ENCODE measurements at places on chromosomes 6 and 20.

- peak; percentile 48 for ATAC-seq
Measured at GRCh38 chr6:14499841-14500240, 382.3 kb downstream of the CD83 start.

DNA sequence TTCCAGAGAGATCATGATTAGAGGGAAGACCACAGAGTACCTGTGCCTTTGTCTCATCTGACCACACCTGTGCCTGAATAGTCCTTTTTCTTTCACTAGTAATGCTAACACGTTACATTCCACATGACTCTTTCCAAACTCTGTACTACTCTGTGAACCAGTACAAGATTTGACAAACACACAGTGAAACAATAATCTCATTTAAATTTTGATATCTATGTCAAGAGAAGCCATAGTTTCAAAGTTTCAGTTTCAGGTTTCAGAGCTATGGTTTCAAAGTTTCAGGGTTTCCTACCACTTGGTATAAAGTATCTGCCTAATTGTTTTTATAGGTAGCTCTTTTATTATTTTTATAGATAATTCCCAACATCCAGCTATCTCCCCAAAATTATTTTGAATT, 62.0 kb upstream of the PHACTR2 start:
- ATAC-seq, result no peak

DNA sequence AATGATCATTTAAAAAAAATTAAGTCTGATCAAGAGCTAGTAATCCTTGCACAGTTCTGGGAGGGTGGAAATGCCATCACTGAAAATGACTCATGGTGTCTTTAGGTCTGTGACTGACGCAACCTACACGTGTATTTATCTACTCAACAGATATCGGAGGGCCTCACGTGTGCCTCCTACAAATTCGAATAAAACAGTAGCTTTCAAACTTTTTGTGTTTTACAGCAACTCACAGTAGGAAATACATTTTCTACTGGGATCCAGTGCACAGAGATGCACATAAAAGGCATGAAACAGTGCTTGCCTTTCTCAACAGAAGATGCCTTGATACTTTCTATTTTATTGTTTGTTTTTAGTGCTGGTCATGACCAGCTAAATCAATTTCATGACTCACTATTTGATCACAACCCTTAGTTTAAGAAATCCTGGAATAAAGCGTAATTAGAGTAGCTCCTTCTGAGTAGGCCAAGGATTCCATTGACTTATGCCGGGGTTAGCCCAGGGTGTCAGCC, 210.0 kb upstream of the SNX9 start:
- ATAC-seq, result peak; percentile 80

- ATAC-seq, result no peak
Measured at GRCh38 chr6:110338820-110339470, 19.2 kb downstream of the METTL24 start.

DNA sequence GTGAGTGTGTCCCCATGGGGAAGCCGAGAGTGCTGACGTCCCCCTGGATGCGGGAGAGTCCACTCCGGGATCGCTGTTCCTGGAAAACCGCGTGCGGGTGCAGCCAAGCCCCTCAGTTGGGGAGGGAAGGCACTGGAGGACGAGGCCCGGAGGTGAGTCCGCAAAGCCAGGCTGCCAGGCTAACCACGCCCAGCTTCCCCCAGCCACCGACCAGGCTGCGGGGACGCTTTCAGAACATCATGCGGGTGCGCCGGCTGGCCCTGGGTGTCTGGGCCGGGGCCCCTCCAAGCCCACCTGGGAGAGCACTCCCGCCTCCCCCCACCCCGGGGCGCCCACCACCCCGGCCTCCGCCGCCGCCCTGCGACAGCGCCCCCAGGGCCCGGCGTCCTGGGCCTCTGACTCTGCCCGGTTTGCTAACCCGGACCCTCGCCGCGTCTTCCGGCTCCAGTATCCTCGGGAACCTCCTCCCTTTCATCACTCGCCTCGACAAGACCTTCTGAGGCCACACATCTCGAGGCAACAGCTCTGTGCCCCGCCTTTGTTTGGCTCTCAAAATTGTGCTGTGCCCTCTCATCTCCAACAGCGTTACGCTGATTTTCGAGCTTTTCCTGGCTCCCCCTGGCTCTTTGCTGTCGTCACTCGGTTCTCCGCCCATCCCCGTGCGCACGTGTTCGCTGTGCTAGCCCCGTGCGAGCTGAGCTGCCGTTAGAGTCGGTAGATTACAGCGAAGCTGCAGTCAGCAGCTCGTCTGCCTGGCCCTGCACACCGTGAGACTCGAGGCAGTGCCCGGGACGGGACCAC, 47.1 kb upstream of the ENTPD6 start:
- peak; percentile 55 for ATAC-seq

GRCh38 chr20:24935766-24936525, 13.1 kb upstream of the CST7 start:
- ATAC-seq, result no peak

GRCh38 chr6:132961610-132962009, 147.2 kb downstream of the RPS12 start:
- ATAC-seq, result no peak
